ENCODE measurements at places on chromosomes 6 and 20.
A peak's percentile ranks its signal among the peaks of the same experiment; 100 is the strongest.

GRCh38 chr6:22113026-22113766, 183.6 kb downstream of the PRL start:
- no peak for DNase-seq

GRCh38 chr6:145818796-145819195, 4.2 kb upstream of the FBXO30 start:
- DNase-seq: no peak

GRCh38 chr6:28589234-28589956, 63.7 kb downstream of the GPX5 start:
- peak; percentile 94 for DNase-seq

- DNase-seq: peak; percentile 74
Observed at GRCh38 chr6:146543211-146543939, at the start of gene RAB32. RAB32 (plus strand) TSS chr6:146543833; CDS start chr6:146543872, 39 bp downstream.

GRCh38 chr20:63318391-63319163, 25.6 kb downstream of the COL20A1 start:
- DNase-seq: no peak

DNA sequence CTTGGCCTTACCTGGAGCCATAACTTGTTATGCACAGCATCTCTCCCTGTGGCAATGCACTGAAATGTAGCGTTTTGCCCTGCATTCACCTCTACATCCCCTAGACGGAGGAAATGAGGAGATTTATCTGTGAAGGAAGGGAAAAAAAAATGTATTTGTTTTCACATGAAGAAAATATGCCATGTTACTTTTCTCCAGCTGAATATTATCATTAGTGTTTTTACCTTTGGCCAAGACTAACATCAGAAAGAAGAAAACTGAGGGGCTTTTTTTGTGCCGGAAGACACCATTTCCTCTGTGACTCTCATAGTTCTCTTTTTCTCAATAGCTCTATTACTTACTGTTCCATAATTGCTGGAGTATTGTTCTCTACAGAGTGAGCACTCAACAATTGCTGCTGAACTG, 280.4 kb downstream of the PTPRK start:
- no peak for DNase-seq

DNA sequence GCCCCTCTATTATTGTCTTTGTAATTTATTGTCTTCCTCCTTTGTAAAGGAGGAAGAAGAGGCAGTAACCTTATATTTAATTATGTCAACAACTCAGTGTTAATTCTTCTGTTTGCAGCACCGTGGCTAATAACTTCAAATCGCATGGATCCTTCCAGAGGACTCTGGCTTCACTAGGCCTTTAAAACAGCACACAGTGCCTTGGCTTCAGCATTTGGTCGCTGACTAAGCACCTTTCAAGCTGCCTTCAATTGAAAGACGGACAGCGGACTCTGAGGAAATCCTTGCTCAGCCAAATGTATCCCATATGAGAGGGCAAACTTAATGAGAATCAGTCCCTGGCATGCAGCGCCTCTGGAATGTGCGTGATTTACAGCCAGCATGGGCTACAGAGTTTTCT, 64.2 kb downstream of the SGK1 start:
- DNase-seq: no peak

GRCh38 chr6:2611092-2611491, 139.6 kb downstream of the MYLK4 start:
- DNase-seq: no peak

GRCh38 chr6:142938510-142938909, 6.5 kb downstream of the HIVEP2 start:
- DNase-seq: no peak

DNA sequence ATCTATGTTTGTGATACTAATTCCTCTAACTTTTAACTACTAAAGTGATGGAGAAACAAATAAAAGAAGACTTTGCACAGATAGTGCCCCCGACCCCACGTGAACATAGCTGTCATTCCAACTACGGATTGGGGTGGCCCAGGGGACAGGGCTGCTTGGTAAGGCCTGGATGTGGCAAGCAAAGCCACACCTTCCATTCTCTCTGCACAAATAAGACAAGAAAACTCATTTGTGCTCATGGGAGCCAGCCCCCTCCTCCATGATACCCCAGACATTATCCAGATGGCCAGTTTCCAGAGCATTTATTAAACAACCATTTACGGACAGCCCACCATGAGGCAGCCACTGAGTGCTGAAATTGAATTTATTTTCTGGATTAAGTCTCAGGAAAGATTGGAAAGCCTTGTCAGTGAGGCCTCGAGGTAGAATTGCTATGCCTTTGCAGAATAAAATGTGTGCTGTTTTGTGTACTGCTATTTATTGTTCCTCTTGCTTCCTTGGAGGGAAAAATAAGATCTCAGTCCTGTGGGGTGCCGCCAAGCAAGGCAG, 151.2 kb downstream of the UNC5CL start:
- no peak for DNase-seq

DNA sequence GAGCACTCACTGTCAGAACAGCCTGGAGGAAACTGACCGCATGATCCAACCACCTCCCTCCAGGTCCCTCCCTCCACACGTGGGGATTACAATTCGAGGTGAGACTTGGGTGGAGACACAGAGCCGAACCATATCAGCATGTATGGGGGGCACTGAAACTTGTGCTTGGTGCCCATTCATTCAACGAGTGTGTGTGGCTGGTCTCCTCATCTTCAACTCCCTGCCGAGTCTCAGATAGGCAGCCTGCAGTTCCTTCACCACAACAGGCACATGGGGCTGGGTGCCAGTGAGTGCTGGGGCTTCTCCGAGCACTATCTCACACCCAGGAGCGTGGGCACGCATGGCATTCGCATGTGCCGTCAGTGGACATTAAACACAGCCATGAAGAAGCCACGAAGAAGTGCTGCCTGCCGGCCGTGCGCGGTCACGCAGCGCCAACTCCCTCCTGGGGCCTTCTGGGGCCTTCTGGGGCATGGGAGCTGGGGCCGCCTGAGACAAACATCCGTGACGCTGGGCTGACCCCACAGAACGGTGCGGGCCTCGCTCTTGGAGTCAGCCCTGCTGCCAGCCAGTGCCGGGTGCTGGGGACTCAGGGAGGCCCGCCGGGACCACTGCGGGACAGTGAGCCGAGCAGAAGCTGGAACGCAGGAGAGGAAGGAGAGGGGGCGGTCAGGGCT, 714 bp upstream of the RTEL1 start:
- DNase-seq: no peak

- DNase-seq: no peak
Observed at GRCh38 chr6:79070206-79070825, 7.7 kb downstream of the PHIP start.

Data from SW 1271 (cell line).